NCI-H510A (cell line): ENCODE measurements at places on chromosomes 11 and 22.

GRCh38 chr11:1503708-1504104, 17.1 kb upstream of the MOB2 start:
- no peak for DNase-seq

DNA sequence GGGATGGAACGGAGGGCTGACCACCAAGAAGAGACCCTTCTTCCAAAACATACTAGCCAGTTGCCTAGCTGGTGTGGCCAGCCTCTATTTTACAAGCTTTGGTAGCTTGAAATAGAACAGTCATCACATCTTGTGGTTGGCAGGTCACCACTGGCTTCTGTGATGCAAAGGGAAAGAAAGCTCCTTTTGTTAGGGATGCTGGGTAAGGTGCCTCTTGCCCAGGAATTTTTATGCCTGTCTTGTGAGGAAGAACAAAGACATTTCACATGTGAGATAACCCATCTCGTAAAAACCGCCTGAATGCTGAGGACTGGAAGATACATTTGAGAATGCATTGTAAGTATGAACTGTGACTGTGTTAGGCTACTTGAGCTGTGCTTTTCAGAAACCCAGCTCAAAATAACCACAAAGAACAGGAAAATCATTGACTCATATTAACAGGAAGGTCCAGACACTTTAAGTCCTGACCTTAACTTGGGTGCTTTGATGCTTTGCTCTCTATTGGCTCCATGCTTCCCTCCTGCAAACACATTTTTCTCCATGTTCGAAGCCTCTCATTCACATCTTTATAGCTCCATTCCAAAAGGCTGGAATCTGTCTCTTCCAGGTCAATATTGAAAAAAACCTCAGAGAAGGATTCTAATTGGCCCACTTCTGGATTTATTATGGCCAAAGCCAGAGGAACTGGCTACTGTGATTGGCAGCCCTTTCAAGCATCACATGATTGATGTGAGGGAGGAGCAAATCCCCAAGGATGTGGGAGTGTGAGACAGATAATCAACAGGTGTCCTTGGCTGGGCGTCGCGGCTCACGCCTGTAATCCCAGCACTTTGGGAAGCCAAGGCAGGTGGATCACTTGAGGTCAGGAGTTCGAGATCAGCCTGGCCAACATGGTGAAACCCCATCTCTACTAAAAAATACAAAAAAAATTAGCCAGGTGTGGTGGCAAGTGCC, 53.9 kb downstream of the MICAL2 start:
- DNase-seq = no peak

DNA sequence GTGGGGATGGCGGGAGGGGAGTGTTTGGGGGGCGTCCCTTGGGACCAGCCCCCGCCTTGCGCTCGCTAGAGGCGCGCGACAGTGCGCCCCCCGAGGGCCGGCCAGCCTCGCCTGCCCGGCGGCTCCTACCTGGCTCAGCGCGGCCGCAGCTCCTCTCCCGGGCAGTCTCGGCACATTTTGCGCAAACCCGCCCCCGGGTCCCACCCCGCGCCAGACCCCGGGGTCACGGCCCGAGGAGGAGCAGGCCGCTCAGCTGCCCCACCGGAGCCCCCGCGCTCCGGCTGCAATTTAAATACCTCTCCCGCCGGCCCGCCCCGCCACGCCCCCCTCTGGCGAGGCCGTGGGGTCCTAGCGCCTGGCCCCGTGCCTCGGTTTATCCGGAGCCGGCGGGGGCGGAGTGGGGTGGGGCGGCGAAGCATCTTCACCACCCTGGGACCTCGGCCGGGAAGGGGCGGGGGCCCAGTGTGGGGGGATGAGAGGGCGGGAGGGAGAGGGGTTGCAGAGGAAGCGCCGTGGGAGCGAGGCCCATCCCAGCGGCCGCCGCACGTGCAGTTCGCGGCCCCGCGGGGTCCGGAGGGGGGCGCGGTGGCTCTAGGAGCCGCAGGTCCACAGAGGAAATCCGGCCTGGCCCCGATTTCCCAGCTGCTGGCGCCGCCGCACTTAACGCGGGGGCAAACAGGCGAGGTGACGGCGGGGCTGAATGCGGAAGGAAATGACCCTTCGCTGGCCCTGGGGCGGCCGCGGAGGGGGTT, at the start of gene LRRC32:
LRRC32 (minus strand) TSS at position 263 of the 752 bp plus-strand sequence. CDS start 4,793 bp downstream, outside the sequence.
- DNase-seq = no peak

GRCh38 chr11:14012846-14013245, 50.3 kb downstream of the SPON1 start:
- no peak for DNase-seq

DNA sequence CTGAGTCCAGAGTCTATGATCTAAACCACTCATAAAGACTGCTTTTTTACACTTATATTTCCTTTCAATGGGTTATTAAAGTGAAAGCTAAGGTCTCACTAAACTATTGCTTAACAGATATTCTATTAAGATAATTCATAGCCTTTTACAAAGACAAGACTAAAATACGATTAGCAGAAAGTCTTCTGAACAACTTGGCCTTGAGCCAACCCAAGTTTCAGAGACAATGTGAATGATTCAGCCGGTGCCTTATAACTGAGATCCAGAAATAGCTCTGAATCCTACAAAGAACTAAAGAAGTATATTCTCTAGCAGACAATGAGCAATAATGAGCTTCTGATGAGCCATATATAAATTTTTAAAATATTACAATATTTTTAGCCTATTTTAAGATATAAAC, 41.5 kb upstream of the CARD18 start:
- no peak for DNase-seq

GRCh38 chr22:21014202-21014725, 701 bp upstream of the P2RX6 start:
- peak; percentile 85 for DNase-seq

- no peak for DNase-seq
Measured at GRCh38 chr11:119518746-119519730, 96.1 kb upstream of the THY1 start.

GRCh38 chr11:40602866-40603552, 856.4 kb downstream of the LRRC4C start:
- DNase-seq = no peak

GRCh38 chr11:123137431-123138224, 57.4 kb downstream of the CLMP start:
- no peak for DNase-seq

GRCh38 chr11:43404406-43404805, 45.7 kb downstream of the TTC17 start:
- no peak for DNase-seq

DNA sequence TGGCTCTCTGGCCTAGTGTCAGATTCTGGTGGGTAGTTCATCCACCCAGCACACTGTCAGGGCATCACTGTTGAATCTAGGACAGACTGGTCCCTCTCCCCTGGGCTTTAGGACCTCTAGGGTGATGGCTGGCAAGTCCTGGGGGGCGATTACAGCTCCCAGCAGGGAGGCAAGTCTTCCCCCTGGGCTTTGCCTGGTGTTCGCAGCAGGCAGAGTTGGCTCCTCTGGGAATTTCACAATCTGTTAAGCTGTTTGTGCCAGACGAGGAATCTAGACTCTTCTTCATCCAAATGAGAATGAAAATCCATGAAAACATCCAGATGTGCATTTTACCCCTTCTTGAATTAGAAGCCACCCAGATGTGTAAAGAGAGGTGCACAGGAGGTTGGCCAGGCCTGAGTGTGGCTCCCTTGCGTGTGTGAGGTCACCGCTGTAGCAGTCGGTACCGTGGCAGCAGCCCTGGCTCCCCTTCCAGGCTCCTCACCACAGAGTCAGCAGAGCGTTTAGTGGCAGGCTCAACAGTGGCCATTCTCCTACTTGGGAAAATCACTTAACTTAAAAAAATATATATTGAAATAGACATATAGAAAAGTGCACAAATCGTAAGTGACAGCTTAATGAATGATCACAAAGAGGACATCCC, 99.9 kb upstream of the TBCEL start:
- no peak for DNase-seq

- DNase-seq = no peak
Measured at GRCh38 chr22:42167066-42167465, 36.5 kb upstream of the CYP2D6 start.

DNA sequence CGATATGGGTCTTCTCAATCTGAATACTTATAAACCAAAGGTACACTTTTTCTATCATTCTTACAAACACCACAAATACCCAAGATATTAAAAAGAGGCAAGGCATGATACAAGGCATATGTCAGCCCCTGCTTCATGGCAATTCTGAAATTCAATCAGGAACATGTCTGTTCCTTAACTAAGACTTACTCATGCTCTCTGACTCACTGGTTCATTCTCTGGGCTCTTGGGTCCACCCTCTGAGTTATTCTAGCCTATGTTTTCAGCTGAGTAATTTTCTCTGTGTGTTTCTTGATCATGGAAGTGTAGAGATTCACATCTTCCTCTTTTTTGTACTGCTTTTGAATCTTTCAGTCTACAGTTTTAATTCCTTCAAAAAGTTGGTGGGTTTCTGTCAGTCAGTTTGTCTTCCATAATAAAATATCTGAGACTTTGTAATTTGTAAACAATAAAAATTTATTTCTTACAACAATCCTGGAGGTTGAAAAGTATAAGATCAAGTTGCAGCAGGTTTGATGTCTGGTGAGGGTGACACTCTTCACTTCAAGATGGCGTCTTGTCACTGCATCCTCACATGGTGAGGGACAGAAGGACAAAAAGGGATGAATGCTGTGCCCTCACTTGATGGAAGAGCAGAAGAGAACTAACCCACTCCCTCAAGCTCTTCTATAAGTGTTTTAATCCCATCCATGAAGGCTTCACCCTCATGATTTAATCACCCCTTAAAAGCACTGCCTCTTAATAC, 211.7 kb downstream of the FAM76B start:
- DNase-seq = no peak

DNA sequence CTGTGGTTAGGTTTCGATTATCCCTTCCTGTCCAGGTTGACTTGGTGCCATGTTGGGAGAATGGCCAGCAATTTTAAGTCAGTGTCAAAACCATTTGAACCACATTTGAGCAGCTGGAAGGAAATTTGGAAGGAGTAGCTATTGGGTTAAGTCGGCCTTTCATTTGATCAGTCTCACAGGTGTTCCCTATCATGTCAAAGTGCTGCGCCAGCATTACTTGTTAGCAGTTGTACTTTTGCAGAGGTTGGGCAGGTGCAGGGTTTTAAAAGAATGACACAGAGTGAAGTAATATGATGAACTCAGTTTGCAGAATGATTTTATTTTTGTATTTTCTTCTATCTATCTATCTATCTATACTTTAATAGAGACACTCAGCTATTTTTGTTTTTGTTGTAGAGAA, 6.4 kb upstream of the TYMP start:
- no peak for DNase-seq

DNA sequence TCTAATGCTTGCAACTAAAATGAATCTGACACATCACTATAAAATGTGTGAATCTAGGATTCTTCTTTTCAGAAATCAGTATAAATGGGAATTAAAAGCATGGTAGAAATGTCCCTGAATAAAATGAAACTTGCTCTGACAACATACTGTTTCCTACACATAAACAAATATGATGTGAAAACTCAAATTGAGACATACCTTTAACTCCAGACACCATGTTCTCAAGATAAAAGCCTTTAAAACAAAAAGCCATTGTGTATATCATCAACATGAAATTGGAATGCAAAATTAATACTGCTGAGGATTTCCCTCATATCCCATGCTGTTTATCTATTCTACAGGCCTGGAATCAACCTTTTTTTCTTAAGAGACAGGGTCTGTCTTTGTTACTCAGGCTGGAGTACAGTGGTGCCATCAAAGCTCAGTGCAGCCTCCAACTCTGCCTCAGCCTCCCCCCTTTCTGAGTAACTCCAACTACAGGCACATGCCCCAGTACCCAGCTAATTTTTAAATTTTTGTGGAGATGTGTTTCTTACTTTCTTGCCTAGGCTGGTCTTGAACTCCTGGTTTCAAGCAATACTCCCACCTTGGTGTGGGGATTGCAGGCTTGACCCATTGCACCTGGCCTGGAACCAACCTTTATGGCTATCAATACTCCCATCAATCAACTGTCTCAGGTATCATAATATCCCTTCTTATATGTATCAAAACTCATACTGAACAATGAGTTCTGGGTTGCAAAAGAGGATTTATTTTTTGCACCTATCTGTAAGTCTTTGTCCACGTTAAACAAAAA, 6.7 kb downstream of the TAF1D start:
- no peak for DNase-seq

DNA sequence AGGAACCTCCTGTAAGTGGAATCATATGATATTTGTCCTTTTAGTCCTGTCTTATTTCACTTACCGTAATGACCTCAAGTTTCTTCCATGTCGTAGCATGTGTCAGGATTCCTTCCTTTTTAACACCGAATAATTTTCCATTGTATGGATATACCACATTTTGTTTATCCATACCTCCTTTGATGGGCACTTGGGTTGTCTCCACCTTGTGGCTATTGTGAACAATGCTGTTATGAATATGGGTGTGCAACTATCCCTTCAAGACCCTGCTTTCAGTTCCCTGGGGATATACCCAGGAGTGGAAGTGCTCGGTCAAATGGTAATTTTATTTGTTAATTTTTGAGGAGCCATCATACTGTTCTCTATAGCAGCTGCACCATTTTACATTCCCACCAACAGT, 244.9 kb upstream of the BLID start:
- no peak for DNase-seq

DNA sequence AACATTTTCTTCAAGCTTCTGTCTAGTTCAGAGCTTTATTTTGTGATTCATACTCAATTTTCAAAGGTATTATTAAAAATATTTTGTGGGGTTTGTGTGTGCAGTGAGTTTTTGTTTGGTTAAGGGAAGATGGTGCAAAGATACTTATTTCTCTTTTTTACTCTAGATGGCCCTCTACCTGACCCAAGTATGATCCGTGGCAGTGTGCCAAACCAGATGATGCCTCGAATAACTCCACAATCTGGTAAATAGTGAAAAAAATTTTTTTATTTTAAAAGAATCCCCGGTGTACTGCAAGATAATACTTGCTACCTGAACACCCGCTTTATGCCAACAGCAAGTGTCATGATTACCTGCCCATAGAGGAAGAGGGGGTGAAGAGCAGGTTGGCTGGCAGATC, 54.2 kb downstream of the EP300 start:
- DNase-seq = no peak

GRCh38 chr11:108875134-108875533, 210.3 kb downstream of the DDX10 start:
- DNase-seq = no peak

- no peak for DNase-seq
Measured at GRCh38 chr11:12797996-12798395, 123.8 kb downstream of the TEAD1 start.

DNA sequence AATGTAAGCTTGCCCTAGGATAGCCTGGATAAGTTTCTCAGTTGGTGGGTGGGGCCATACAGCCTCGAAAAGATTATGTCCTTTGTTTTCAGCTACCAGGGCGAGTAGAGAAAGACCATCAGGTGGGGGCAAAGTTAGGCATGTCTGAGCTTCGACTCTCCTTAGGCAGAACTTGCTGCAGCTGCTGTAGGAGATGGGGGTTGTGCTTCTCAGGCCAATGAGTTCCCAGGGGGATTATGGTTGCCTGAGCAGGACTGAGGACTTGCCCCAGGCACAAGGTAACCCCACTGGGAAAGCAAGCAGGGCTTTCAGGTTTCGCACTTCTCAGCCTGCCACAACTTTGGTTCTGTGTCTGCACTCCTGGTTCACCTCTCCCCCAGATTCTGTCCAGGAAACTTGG, 173.4 kb upstream of the SESN3 start:
- no peak for DNase-seq
